ENCODE measurements at places on chromosomes 6 and 20.

DNA sequence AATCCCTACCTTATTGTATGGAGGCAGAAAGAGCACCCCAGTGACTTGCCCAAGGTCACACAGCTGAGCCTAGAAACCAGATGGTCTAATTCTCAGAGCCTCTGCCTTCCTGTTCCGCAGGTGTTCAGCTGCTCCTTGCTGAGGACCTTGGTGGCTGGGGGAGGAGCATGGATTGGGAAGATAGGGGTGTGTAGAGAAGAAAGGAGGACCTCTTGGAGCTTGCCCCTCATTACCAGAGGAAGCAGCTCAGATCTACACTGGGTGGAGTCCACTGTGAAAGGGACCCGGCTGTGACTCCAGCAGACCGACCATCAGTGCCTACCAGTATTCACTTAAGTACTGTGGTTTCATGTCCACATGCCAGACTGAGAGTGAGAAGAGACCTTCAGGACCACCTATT lies 15.2 kb downstream of the FOXP4 start:
- no peak for DNase-seq

DNA sequence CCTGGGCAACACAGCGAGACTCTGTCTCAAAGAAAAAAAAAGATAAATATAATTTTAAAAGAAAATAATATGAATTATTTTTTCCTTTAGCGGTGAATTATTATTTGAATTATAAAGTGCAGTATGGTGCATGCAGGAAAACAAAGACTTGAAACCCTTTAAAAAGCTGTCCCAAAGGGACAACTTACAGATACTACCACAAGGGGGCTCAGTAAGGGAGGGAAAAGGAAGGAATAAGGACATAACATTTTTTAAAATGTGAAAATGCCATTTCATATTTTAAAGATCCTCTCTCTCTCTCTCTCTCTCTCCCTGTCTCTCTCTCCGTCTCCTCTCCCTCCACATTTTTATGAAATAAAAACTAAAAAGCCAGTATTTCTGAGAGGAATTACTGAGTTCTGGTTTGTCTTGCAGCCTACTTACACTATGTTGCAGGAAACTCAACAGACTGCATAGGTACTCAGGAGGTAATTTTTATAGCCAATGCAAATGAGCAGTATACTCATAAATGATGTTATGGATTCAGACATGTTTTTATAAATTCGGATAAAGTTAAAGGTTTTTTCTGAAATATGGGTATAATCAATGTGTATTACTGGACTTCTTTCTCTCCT lies 455.0 kb upstream of the GJE1 start:
- DNase-seq: no peak

- no peak for DNase-seq
Observed at GRCh38 chr6:141139461-141139860, 993.3 kb upstream of the GJE1 start.

GRCh38 chr20:34013554-34013953 lies 19.8 kb downstream of the RALY start:
- no peak for DNase-seq

DNA sequence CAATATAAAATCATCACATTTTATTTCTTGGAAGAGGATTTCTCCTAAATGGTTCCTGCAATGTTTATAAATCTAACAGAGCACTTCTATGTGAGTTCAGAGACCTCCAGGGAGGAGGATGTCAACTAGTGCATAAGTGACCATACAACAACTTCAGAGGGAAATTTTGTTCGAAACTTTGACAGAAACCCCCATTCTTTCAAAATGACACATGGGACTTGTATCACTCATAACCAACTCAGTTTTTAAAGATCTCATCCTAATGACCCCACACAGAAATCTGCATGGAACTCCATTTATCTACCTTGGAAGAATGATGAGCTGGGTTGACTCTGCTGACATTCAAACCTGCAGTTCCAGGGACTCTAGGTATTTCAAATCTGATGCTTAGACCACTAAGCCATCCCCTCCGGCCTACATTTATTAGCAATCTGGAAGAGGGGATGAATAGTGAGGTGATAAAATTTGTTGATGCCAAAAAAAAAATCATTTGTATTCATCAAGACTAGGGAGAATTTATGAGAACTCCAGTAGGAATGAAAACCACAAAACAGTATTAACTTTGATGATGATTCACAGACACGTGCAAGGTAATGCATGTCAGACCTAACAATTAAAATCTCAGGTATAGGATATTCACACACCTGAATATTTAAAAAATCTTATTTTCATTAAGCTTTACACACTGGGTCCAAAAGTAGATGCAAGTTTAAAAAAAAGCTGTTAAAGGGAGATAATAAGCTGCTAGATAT lies 153.0 kb downstream of the REV3L start:
- DNase-seq: no peak

GRCh38 chr20:45268531-45268930 lies 14.2 kb upstream of the SLPI start:
- no peak for DNase-seq

DNA sequence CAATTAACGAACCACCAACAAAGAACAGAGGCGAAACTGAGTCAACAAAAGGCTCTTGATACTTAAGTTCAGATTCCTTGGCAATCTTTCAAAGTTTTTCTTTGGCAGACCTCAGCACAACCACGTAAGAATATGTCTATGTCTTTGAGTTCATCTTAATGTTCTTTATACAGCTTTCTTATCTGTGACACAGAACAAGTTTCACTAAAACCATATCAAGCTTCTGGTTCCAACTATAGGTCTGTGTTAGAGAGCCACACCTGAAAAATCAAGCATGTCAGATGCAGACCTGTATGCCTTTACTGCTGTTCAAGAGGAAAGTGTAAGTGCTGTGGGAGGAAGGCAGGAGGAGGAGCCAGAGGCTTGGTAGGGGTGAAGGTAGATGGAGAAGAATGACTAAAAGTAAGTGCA lies 271.3 kb downstream of the KHDC1L start:
- no peak for DNase-seq
